ENCODE measurements at places on chromosomes 11 and 22.

DNA sequence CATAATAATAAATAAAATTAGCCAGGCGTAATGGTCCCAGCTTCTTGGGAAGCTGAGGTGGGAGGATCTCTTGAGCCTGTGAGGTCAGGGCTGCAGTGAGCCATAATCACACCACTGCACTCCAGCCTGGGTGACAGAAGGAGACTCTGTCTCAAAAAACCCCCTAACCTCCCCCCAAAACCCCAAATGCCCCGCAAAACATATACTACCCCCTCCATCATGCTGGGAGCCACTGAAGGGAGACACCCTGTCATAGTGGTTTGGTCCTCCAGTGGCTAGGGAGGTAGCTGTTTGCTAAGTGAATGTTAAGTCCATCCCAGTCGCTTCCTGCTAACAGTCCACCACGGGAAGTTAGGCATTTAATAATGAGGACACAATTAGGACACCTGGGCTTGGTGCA lies 125.0 kb downstream of the ABTB2 start:
- H3K27ac ChIP-seq, result no peak overlapping the region
- H3K4me1 ChIP-seq, result peaks cover 19% of the 10 kb centered on the region
- H3K36me3 ChIP-seq, result no peaks in the 10 kb centered on the region
- no peaks in the 10 kb centered on the region for H3K27me3 ChIP-seq
- no peak overlapping the region for H3K4me3 ChIP-seq

DNA sequence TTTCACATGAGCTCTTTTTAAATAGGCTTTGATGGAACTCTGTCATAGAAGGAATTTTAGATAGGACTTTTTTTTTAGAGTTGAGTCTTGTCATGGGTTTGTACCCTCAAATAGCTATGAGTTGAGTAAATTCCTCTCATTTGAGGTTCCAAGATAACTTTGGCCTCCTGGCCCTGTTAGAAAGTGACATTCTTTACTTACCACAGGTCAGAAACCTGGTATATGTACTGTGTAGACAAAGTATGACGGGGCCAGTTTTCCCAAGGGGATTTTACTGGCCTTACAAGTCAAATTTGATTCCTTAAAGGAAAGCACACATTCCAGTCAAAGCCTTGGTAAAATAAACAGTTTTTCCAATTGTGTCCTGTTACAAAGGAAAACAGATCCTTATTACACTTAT lies 729.3 kb upstream of the LUZP2 start:
- H3K36me3 ChIP-seq, result no peaks in the 10 kb centered on the region
- DNase-seq, result no peak
- no peaks in the 10 kb centered on the region for H3K27me3 ChIP-seq
- H3K4me1 ChIP-seq, result no peaks in the 10 kb centered on the region
- H3K27ac ChIP-seq, result no peak overlapping the region
- H3K4me3 ChIP-seq, result no peak overlapping the region

- H3K4me1 ChIP-seq, result no peaks in the 10 kb centered on the region
- H3K36me3 ChIP-seq, result no peaks in the 10 kb centered on the region
- no peak overlapping the region for H3K27ac ChIP-seq
- no peak overlapping the region for H3K4me3 ChIP-seq
- no peak for DNase-seq
Measured at GRCh38 chr22:47322854-47323253, 560.4 kb downstream of the TBC1D22A start.

DNA sequence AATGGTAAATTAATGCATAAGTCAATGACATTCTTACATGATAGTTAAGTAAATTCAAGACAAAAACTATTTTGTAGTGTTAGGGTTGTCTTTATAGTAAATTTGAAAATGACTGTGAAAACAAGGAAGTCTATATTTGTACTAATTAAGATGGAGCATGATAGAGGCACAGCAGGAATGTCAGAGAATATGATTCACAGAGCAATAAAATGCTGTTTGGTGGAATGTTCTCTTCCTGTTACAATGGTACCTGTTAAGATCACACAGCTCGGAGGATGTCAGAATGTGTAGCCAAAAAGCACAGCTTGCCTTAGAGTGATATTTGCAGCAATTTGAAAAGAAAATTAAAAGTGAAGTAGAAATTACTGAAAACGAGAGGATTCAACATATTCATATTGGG lies 2339.7 kb upstream of the RAG2 start:
- H3K36me3 ChIP-seq, result no peaks in the 10 kb centered on the region
- no peak overlapping the region for H3K27ac ChIP-seq
- H3K4me1 ChIP-seq, result no peaks in the 10 kb centered on the region
- H3K4me3 ChIP-seq, result no peak overlapping the region
- DNase-seq, result no peak

DNA sequence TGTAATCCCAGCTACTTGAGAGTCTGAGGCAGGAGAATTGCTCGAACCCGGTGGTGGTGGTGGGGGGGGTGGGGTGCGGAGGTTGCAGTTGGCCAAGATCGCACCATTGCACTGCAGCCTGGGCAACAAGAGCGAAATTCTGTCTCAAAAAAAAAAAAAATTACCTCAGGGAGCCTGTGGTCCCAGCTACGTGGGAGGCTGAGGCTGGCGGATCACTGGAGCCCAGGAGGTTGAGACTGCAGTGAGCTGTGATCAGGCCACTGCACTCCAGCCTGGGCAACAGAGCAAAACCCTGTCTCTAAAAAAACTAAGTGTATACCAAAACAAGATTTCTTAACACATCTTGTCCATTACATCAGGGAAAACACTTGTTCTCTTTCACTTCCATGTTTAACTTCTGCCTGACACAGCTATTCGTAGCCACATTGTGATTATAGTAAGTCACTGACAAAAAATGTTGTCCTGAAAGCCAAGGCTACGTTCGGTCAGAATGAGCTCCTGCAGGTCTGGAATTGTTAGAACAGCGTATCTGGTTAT lies 1.4 kb downstream of the TMEM80 start:
- H3K27ac ChIP-seq, result no peak overlapping the region
- no peak for DNase-seq
- H3K27me3 ChIP-seq, result no peaks in the 10 kb centered on the region

GRCh38 chr11:133921026-133921425 lies 35.7 kb downstream of the IGSF9B start:
- DNase-seq, result no peak
- no peaks in the 10 kb centered on the region for H3K27me3 ChIP-seq
- H3K36me3 ChIP-seq, result no peaks in the 10 kb centered on the region
- H3K4me1 ChIP-seq, result no peaks in the 10 kb centered on the region

GRCh38 chr22:40405178-40406062 lies 35.0 kb downstream of the SGSM3 start:
- no peak overlapping the region for H3K4me3 ChIP-seq
- H3K27ac ChIP-seq, result no peak overlapping the region
- no peaks in the 10 kb centered on the region for H3K27me3 ChIP-seq
- no peak for DNase-seq

GRCh38 chr11:71164621-71165020 lies 87.8 kb downstream of the SHANK2 start:
- no peaks in the 10 kb centered on the region for H3K36me3 ChIP-seq
- no peak overlapping the region for H3K27ac ChIP-seq
- no peaks in the 10 kb centered on the region for H3K27me3 ChIP-seq
- H3K4me3 ChIP-seq, result no peak overlapping the region
- no peaks in the 10 kb centered on the region for H3K4me1 ChIP-seq

- DNase-seq, result no peak
- no peaks in the 10 kb centered on the region for H3K36me3 ChIP-seq
- peaks cover 80% of the 10 kb centered on the region for H3K4me1 ChIP-seq
- H3K4me3 ChIP-seq, result peak overlapping the region; percentile 10
- no peak overlapping the region for H3K27ac ChIP-seq
Measured at GRCh38 chr11:114172055-114172861, 112.7 kb downstream of the ZBTB16 start.

DNA sequence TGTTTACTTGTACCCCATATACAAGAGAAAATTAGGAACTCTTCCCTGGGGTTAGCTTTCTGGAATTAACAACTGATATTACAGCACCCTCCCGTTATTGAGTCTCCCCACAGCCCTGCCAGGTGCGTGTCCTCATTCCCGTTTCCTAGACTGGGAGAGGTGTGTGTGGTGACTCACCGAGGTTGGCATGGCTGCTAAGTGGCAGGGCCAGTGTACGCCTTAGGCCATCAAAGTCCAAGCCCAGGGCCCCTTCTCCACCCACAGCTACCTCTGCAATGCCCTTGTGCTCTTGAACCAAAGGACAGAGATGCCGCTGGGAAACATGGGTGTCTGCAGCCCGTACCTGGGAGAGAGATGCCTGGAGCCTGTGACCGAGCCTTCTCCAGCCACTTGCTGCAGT lies 12.3 kb downstream of the IFT27 start:
- no peak for DNase-seq
- no peaks in the 10 kb centered on the region for H3K36me3 ChIP-seq
- H3K4me1 ChIP-seq, result no peaks in the 10 kb centered on the region
- no peak overlapping the region for H3K4me3 ChIP-seq

DNA sequence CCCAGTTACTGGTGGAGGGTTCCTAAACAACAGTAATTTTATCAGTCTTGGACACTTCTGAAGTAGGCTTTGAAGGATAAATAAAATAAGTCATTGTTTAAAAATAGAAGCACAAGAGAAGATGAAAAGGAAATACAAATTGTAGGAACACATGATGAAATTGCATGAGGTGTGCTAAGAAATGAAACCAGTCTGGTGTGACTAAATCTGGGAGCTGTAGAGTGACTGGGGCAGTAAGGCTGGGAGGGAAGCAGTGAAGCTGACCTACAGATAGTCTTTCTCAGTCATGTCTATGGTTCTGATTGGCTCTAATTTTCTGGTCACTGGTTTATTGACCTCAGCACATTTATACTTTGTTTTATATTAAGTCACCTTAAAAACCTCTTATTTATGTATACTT lies 139.1 kb downstream of the SLC17A6 start:
- H3K27ac ChIP-seq, result no peak overlapping the region
- no peaks in the 10 kb centered on the region for H3K36me3 ChIP-seq
- H3K4me1 ChIP-seq, result no peaks in the 10 kb centered on the region

DNA sequence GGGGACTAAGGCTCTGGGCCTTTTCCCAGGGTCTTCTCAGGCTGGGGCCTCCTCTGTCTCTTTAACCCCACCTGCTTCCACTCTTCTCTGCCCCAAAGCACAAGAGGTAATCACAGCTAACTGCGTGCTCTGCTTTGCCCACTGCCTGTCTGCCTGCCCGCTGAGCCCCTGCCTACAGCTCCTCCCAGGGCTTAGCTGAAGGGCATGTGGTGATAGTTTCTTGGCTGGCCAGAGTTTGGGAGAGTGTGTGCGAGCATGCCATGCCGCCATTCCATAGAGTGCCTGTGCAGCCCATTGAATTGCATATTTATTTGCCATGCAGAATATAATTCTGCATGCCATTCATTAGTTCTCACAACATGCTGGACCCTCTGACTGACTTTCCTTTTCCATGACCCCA lies 32.5 kb downstream of the PHLDB1 start:
- H3K27me3 ChIP-seq, result no peaks in the 10 kb centered on the region
- no peaks in the 10 kb centered on the region for H3K4me1 ChIP-seq

GRCh38 chr11:88508759-88509581 lies 171.4 kb upstream of the CTSC start:
- H3K27me3 ChIP-seq, result peaks cover 16% of the 10 kb centered on the region
- no peaks in the 10 kb centered on the region for H3K36me3 ChIP-seq
- H3K4me1 ChIP-seq, result peaks cover 4% of the 10 kb centered on the region
- no peak overlapping the region for H3K4me3 ChIP-seq
- DNase-seq, result no peak

- no peaks in the 10 kb centered on the region for H3K36me3 ChIP-seq
- no peak for DNase-seq
- no peaks in the 10 kb centered on the region for H3K27me3 ChIP-seq
Measured at GRCh38 chr22:46517255-46517761, 20.1 kb downstream of the CELSR1 start.

DNA sequence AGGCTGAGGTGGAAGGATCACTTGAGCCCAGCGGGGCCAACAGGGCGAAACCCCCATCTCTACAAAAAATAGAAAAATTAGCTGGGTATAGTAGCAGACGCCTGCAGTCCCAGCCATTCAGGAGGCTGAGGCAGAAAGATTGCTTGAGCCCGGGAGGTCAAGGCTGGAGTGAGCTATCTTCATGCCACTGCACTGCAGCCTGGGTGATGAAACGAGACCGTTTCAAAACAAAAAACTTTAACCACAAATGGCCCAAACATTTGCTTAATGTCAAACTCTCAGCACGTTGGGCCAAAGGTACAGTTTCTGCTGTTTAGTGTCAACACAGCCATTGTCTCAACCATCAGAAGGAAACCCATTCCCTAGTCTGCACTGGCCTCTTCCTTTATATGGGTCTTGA lies 69.2 kb upstream of the TTC12 start:
- H3K27ac ChIP-seq, result no peak overlapping the region
- peaks cover 9% of the 10 kb centered on the region for H3K27me3 ChIP-seq
- no peak for DNase-seq
- no peak overlapping the region for H3K4me3 ChIP-seq
- no peaks in the 10 kb centered on the region for H3K4me1 ChIP-seq

DNA sequence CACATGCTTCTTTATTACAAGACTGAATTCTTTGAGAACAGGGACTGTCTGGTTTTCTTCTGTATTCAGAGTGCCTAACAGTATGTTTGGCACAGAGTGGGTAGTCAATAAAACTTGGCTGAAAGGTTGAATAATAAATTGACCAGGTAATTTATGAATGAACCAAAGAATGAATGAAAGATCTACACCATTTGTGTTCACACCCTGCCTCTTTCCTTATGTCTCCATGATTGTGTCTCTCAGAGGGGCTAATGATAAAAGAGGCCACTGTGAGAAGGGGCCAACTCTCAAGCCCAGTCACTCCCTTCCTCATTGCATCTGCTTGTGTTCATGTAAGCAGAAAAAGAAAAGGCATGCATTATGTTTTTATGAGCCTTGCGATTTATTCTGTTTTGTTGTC lies 569.7 kb upstream of the TENM4 start:
- H3K36me3 ChIP-seq, result no peaks in the 10 kb centered on the region
- no peak overlapping the region for H3K27ac ChIP-seq
- DNase-seq, result no peak
- H3K27me3 ChIP-seq, result no peaks in the 10 kb centered on the region
- H3K4me1 ChIP-seq, result no peaks in the 10 kb centered on the region

DNA sequence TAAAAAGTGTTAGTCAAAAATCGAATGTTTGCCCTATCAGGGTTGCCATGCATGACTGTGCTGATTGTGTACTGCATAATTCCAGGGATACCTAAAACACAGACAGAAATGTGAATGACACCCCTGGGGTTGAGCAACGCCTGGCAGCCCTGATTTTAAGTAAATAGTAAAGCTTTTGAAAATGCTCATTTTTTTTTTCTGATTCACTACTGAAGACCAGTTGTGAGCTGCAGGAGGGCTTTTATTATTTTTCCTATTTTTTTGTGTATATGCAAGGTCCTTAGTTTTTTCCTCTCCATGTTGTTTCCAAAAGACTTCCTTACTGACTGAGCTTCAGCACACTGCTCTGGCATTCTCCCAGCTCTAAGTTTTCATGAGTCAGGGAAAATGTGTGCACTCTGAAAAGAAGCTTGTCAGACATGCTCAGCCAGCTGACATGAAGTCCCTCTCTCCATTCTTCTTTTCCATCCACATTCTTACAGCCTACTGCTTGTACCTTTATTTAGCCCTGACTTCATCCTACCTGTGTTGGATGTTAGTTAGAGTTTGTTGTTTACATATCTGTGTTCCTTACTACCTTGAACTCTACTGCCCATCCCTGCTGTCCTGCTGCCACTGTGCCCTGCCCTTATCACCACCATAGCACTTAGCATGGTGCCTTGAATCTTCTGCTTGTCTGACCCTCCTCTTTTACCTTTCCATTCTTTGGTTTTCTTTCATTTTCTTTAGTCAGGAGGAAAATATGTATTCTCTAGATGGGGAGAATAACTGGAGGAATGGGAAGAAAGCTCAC lies 79.5 kb downstream of the HORMAD2 start:
- DNase-seq, result no peak
- no peak overlapping the region for H3K27ac ChIP-seq
- H3K4me1 ChIP-seq, result no peaks in the 10 kb centered on the region
- no peak overlapping the region for H3K4me3 ChIP-seq
- H3K36me3 ChIP-seq, result no peaks in the 10 kb centered on the region

GRCh38 chr11:128473636-128474035 lies 113.7 kb downstream of the ETS1 start:
- peaks cover 63% of the 10 kb centered on the region for H3K36me3 ChIP-seq
- no peak for DNase-seq
- no peaks in the 10 kb centered on the region for H3K27me3 ChIP-seq
- H3K4me3 ChIP-seq, result peak overlapping the region; percentile 69
- H3K27ac ChIP-seq, result no peak overlapping the region

Data from CD8-positive, alpha-beta memory T cell (primary cell).